NCI-H2171 treated with DMSO at 0.1 percent for 48 hours (cell line): ENCODE measurements at places on chromosomes 4 and X.

DNA sequence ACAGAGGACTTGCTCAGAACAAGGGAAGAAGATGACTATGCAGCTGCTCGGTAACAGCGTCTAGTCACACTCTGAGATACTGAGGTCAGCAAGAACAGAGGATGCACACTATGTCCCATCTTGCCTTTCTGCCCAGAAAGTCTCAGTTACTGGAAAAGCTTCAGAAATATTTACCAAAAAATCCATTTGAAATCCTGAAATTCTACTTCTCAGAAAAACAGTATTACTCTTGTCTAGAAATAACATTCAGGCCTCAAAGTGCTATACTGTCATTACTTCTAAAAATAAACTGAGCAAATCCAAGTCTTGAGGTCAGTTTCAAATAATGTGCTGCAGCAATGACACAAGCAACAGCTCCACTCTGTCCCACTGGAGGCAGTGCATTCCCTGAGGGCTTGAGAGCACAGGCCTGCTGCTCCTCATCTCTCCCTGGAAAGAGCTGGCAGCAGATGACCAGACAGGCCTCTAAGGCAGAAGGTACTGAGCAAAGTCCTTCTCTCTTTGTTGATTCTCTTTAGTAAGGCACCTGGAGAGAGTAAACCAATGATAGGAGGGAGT lies 76.9 kb downstream of the CAMK2D start:
- no peak for DNase-seq

DNA sequence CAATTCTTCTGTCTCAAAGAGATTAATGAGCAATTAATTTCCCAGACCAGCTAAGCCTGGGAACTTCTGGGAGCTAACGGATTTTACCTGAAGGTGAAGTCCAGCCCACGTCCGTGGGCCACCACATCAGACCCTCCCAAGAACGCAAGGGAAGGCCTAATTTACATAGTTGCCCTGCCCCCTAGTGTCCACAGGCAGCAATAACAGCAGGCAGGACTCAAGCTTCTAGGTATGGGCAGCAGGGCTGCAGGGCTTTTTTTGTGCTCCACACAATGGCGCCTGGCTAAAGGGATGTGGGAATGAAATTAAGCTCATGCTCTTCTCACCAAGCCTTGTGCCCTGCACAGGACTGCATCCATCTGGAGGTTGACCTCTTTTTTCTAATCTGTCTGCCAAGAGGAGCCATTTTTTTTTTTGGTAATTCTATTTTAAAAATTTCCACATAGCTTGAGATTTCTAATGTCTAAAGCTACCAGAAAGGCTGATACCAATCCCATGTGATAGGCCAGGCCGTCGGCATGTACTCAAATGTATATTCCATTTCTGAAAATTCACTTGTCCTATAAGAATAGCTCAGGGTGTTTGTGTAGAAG lies 111.9 kb upstream of the TMEM164 start:
- DNase-seq = peak; percentile 20

GRCh38 chr4:42570221-42570620 lies 86.7 kb downstream of the ATP8A1 start:
- no peak for DNase-seq

GRCh38 chrX:47831788-47832187 lies 4.9 kb upstream of the ZNF81 start:
- peak; percentile 5 for DNase-seq

DNA sequence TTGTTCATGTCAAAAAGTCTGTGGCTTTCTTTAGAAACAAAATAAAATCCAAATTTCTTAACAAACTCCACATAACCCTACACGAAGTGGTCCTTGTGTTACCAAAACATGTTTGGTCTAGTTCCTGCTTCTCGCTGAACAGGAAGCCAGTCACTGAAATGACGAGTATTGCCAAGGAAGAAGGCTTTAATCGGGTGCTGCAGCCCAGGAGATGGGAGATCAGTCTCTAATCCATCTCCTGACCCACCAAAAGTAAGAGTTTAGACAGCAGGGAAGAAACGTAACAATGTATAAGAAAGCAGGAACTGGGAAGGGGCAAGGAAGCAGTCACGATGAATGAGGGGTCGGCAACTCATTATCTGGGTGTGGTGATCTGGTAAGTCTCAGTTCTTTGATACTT lies 144.6 kb upstream of the MAP9 start:
- DNase-seq = no peak
